ENCODE measurements at places on chromosomes 12 and 14.

DNA sequence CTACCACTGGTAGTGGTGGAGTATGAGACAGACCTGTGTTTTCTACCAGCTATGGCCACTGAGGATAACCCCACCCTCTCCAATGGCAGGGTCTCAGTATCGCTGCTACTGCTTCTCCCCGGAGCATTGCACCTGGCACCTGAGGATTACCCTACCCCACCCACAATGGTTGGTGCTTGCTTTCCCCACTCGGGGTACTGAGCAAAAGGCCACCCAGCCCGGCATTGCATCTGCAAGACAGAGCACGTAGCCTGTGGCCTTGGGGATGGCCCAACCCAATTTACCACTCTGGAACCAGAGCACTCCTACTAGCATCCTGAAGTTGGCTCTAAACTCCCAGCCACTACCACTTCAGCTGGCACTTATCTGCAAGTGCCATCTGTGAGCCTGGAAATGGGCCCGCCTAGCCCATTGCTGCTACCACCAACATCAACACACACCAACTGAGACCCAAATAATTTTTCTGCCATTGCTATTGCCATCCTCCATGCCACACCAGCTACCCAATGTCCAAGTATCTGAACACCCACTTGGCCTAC lies 145.7 kb downstream of the CNTN1 start:
- DNase-seq, result no peak

- DNase-seq, result peak; percentile 78
Measured at GRCh38 chr12:47818467-47819137, 1.1 kb downstream of the HDAC7 start.

DNA sequence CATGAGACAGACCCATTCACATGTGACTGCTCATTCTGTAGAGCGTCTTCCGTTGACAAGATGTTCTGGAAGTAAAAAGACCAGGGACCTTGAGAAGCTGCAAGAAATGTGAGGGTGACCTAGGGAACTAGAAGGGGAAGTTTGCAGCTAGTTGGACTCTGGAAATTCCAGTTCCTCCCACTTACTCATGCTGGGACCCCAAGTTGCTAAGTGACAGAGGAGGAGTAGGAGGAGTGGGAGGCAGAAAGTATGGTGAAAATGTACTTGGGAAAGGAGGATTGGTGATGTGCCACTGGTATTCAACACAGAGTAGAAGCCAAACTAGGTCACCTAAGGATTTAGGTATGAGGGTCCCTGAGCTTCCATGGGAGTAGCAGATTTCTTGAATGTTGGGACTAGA lies 132.4 kb downstream of the KCNA5 start:
- no peak for DNase-seq

DNA sequence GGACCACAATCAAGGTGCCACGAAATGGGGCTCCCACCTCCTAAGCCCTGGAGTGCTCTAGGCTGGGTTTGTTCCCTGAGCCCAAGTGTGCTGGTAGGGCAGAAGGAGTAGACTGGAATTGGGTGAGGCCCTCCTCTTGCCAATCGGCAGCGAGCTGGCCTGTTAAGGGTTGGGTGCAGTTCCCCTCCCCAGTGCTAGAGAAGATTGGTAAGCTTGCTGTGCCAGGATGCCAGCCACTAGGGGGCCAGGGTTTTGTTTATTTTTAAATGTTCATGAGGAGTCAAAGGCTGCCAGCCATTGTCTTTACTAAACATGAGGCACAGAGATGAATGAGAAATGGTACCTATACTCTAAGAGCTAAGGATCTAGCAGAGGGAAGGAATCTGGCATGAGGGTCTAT lies 79.7 kb downstream of the SPTB start:
- no peak for DNase-seq

- no peak for DNase-seq
Measured at GRCh38 chr12:124412646-124413015, 117.7 kb downstream of the RFLNA start.

GRCh38 chr12:103546959-103547358 lies 40.1 kb upstream of the STAB2 start:
- DNase-seq, result no peak

DNA sequence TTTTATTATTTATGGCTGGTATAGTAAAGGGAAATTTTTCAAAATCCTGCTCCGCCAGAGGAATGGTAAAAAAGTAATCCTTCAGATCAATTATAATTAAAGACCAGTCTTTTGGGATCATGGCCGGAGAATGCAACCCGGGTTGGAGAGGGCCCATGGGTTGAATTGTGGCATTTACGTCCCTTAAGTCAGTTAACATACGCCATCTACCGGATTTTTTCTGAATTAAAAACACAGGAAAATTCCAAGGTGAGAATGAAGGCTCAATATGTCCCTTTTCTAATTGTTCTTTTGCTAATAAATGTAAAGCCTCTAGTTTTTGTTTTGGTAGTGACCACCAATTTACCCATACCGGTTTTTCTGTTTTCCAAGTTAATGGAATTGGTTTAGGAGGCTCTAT lies 602.8 kb downstream of the ALG10 start:
- DNase-seq, result no peak

DNA sequence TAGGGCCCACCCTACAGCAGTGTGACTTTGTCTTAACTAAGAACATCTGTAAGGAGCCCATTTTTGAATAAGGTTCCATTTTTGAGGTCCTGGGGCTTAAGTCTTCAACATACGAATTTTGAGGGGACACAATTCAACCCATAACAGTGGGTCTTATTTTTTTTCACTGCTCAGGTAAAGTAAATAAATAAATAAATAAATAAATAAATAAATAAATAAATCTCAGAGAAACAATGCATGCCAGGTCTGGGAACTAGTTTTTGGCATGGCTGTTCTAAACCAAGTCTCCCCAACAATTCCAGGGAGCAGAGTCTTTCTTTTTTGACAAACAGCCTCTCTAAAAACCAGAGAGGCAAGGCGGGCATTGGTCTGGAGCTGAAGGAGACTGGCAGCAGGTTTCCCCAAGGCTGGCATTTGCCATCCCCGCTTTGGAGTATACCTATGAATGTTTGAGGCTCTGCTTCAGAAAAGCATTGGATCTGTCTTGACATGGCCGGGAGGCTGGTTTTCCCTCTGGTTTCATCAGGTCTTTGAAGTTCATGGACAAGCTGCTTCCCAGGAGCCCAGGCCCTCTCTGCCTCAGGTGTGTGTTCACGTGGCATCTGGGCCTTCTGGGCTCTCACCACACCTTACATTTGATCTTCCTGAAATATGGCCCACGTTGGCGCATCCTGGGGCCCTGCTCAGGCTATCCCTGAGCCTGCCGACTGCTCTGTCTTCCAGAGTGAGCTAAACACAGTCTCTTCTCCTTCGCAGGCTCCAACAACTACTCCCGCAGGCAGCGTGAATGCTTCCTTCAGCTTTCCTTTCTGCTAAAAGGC lies 545.2 kb downstream of the BCL11B start:
- DNase-seq, result no peak

DNA sequence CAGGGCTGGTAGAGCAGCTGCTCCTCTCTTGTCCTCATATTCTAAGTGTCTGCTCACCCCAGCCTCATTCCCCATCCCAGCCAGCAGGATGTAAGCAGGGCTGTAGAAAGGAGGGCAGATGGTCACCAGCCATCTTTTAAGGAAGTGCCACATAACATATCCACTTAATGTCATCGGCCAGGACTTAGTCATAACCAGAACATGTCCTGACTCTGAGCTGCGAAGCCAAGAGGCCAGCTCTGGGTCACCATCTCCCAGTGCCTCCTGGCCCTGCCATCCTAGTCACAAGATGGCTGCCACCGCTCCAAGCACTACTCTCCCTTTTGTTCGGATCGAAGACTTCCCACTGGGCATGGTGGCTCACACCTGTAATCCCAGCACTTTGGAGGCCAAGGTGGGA lies 123.9 kb downstream of the PLXNC1 start:
- DNase-seq, result no peak

DNA sequence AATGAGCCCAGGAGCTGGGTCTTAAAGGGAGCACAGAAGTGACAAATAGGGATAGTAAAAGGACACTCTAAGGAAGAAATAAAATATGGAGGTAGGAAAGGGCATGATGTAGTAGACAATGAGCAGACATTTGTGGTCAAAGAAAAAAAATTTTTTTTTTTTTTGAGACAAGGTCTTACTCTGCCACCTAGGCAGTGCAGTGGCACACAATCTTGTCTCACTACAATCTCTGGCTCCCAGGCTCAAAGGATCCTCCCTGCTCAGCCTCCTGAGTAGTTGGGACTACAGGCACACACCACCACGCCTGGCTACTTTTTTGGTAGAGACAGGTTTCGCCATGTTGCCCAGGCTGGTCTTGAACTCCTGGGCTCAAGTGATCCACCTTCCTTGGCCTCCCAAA lies 8.5 kb downstream of the FKBP3 start:
- DNase-seq, result no peak

GRCh38 chr12:100427078-100427477 lies 46.6 kb upstream of the NR1H4 start:
- DNase-seq, result no peak

DNA sequence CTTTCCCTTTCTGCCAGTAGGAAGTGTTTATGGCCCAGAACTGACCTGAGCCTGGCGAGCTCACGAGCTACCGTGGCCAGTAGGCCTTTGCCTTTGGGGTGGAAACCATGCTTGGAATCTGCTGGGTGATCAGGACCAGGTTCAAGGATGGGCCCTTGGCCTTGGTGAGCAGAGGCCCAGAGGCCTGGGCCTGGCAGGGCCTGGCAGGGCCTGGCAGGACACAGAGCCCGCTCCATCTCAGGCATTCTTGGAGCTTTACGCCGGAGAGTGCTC lies 184.8 kb upstream of the RTL1 start:
- DNase-seq, result no peak

- DNase-seq, result no peak
Measured at GRCh38 chr14:80135305-80136088, 75.8 kb downstream of the DIO2 start.

- no peak for DNase-seq
Measured at GRCh38 chr12:117202033-117202432, 11.8 kb upstream of the FBXO21 start.

DNA sequence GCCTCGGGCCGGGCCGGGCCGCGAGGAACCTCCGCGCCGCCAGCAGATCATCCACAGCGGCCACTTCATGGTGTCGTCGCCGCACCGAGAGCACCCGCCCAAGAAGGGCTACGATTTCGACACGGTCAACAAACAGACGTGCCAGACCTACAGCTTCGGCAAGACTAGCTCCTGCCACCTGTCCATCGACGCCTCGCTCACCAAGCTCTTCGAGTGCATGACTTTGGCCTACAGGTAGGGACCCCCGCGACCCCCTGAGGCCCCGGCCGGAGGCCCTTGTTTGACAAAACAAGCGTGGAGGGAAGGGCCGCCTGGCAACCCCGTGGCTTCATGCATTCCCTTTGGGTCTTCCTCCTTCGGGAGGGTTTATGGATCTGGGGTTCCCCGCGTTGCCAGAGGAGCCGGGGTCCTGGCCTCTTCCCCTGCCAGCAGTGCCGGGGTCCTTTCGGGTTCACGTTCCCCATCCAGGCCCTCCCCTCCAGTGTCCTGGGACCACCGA lies 526 bp downstream of the MLXIP start:
- peak; percentile 75 for DNase-seq

DNA sequence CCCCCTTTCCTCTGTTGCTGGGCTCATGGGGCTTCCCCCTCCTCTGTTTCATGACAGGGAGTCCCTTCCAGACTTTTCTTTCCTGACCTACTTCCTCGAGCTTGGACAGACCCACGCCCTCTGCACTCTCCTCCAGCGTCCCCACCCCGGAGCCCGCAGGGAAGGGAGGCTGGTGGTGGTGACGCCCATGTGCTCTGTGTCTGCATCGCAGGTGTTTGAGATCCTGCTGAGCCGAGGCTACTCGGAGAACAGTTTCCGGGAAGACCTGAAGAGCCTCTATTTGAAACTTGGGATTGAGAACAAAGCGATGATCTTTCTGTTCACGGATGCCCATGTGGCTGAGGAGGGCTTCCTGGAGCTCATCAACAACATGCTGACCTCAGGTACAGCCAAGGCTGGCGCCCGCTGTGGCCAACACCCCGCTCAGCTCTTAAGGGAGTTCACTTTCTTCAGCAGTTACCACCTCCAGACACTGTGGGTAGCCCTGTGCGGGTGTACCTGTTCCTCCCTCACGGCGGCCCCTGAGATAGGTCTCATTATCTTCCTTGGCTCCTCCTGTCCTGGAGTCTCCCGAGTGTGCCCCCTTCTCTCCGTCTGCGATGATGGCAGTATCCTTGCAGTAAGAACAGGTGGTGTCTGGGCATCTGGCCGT lies 85.6 kb downstream of the CCDC92 start:
- DNase-seq, result no peak
